Spinal cord (tissue), 10 donors: ENCODE measurements at places on chromosomes 2 and 18. TPM values are rescaled to one million over a fixed set of nuclear protein-coding genes. Genes with fewer than 3 reads are reported as not detected.

DNA sequence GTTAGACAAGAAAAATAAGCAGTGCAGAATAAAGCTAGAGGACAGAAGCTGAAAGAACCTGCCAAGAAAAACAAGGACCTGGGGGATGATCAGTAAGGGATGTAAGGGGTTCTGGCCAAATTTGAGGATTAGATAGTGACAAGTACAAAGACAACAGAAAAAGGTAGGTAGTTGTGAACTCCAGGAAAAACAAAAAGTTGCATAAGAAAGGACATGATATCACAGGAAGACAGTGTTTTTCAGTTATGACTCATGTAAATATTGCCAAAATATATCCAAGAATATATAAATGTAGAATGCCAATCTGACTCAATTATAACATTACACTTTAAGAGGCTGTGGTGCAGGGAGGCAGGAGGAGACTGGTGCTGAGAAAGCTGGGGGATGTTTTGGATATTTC is 209.8 kb upstream of the SH3BP4 start:
- no peaks in the 10 kb centered on the region for H3K27me3 ChIP-seq
- H3K36me3 ChIP-seq, result no peaks in the 10 kb centered on the region
- no peaks in the 10 kb centered on the region for H3K4me1 ChIP-seq
- DNase-seq, result no peak
- H3K4me3 ChIP-seq, result no peak overlapping the region

- peak; percentile 92 for DNase-seq
- no peaks in the 10 kb centered on the region for H3K36me3 ChIP-seq
- H3K4me3 ChIP-seq, result peak overlapping the region; percentile 87
- H3K27me3 ChIP-seq, result no peaks in the 10 kb centered on the region
- H3K27ac ChIP-seq, result peak overlapping the region; percentile 25
- no peaks in the 10 kb centered on the region for H3K4me1 ChIP-seq
Observed at GRCh38 chr2:195659982-195660890, 3.2 kb downstream of the SLC39A10 start.

The SH2D6 gene
- total RNA-seq, result 1.2 TPM

DNA sequence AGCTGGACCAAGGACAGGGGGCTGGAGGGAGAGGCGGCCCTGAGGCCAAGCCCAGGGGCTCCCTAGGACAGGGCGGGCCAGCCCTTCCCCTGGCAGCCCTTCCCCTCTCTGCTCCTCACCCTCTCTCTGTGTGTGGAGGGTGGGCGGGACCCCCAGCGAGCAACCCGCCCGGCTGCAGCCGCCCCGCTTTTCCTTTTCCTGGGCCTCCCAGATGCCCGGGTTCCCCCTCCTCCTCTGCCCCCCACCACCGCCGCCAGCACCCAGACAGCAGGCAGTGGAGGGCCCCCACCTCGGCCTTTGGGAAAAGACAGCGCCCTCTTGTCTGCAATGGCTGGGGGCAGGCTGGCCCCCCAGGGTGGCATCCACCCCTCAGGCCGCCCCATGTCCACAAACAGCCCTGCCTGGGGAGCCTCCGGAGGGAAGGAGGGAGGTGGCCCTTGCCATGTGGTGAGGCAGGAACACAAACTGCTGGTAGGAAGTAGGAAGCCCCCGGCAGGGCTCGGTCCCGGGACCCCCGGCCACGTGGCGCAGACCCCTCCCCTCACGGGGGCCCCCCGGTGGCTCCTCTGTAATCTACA is 135.1 kb upstream of the CTDP1 start:
- peaks cover 3% of the 10 kb centered on the region for H3K36me3 ChIP-seq
- peak overlapping the region; percentile 15 for H3K27ac ChIP-seq
- no peak overlapping the region for H3K4me3 ChIP-seq
- H3K4me1 ChIP-seq, result peaks cover 55% of the 10 kb centered on the region
- H3K27me3 ChIP-seq, result no peaks in the 10 kb centered on the region

GRCh38 chr2:70744397-70744796 is 23.6 kb downstream of the ADD2 start:
- peaks cover 21% of the 10 kb centered on the region for H3K4me1 ChIP-seq

The TCF23 gene
- not detected for total RNA-seq

DNA sequence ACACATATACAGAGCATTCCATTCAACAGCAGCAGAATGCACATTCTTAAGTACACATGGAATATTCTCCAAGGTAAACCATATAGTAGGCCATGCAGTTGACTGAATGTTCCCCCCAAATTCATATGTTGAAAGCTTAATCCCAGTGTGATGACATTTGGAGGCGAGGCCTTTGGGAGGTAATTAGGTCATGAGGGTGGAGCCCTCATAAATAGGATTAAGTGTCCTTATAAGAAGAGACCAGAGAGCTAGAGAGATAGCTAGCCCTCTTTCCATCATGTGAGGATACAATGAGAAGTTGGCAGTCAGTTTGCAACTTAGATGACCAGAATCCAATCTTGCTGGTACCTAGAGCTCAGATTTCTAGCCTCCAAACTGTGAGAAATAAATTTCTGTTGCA is 27.6 kb downstream of the TMEM185B start:
- H3K4me1 ChIP-seq, result no peaks in the 10 kb centered on the region
- H3K27me3 ChIP-seq, result no peaks in the 10 kb centered on the region
- H3K4me3 ChIP-seq, result no peak overlapping the region
- no peak overlapping the region for H3K27ac ChIP-seq
- H3K36me3 ChIP-seq, result no peaks in the 10 kb centered on the region

DNA sequence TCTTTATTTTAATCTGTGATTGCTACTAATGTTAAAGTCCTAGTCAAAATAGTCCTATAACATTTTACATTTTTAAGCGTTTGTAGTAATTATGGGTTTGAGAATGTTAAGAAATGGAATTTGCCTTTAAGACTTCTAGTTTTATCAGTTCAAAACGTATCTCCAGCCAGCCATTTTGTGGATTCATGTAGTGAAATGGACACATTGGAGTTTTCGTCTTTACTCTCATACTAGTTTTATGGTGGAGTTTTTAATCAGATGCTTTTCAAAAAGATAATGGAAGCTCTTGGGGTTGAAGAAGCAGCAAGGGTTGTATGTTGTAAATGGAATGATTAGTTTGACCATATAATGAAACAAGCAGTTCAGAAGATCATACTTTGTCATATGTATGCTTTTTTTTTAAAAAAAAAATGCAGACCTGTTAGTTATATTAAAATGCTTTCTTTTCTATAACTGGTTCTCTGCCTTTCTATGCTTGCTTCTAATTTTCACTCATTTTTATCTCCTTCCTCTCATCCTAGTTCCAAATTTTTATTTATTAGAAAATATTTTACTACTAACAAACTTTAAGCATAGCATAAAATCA is 16.6 kb downstream of the VAPA start:
- no peaks in the 10 kb centered on the region for H3K4me1 ChIP-seq
- no peak overlapping the region for H3K27ac ChIP-seq
- peaks cover 3% of the 10 kb centered on the region for H3K36me3 ChIP-seq
- no peak for DNase-seq
- no peaks in the 10 kb centered on the region for H3K27me3 ChIP-seq

The UGT1A3 gene
- total RNA-seq, result not detected

The SPAG16 gene
- total RNA-seq, result 86.2 TPM

The CAVIN2 gene
- 26.6 TPM for total RNA-seq

- no peaks in the 10 kb centered on the region for H3K27me3 ChIP-seq
- peaks cover 4% of the 10 kb centered on the region for H3K36me3 ChIP-seq
- H3K27ac ChIP-seq, result no peak overlapping the region
- no peak overlapping the region for H3K4me3 ChIP-seq
Observed at GRCh38 chr2:166057370-166058164, 70.3 kb downstream of the SCN1A start.

GRCh38 chr18:61901323-61901986 is 8.6 kb upstream of the RNF152 start:
- DNase-seq, result peak; percentile 51
- no peak overlapping the region for H3K4me3 ChIP-seq
- H3K27me3 ChIP-seq, result no peaks in the 10 kb centered on the region
- no peaks in the 10 kb centered on the region for H3K36me3 ChIP-seq

DNA sequence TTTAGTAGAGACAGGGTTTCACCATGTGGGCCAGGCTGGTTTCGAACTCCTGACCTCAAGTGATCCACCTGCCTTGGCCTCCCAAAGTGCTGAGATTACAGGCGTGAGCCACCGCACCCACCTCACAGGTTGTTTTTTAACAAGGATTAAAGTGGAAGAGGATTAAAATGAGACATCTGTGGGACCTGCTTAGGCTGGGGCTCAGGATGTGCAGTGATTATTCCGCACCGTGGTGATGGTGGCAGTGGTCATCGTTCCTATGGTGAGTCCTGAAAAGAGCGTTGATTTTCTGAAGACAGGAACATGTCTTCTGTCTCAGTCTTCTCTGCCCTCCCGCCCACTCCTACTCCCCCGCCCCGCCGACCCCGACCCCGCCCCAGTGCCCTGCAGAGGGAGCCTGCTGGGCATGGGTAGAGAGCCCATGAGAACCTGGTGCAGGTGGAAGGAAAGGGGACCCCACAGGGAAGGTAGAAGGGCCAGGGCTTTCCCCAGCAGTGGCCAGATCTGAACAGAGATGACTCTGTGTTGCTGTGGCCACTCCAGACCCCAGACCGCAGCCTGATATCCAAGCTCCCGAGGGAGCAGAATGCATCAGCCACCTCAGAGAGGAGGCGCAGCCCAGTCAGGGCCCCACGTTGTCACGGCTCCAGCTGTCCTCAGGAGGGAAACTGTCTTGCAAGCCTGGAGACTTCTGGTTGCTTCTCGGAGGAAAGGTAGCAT is 34.5 kb upstream of the FOSL2 start:
- H3K36me3 ChIP-seq, result no peaks in the 10 kb centered on the region
- no peak overlapping the region for H3K4me3 ChIP-seq
- no peaks in the 10 kb centered on the region for H3K27me3 ChIP-seq
- peaks cover 16% of the 10 kb centered on the region for H3K4me1 ChIP-seq

DNA sequence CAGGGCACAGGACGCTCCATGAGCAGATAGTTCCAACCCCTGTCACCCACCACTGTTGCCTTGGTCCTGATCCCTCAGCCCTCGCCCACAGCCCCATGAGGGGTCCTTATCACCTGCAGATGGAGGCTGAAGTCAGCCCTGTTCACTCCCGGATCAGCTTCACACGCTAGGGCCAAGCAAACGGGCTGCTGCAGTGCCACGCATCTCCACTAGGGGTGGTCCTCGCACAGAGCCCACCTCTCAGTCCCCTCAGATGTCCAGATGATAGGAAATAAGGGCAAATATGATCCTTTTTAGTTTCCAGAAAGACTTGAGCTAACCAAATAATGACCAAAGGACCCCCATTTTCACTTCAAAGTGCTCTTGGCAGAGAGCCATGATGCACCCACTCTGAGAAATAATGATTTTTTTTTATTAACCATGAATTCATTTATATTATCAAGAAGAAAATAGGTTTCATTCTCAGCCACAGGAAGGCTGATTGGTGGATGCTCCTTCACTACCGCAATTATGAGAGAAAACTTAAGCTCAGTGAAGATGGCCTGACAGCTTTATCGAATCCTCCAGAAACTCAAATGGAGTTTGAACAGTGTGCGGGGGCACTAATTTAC is 71.9 kb upstream of the KLHL29 start:
- H3K27me3 ChIP-seq, result no peaks in the 10 kb centered on the region
- no peak for DNase-seq

The REG3G gene
- total RNA-seq, result not detected

- no peaks in the 10 kb centered on the region for H3K27me3 ChIP-seq
- no peak overlapping the region for H3K27ac ChIP-seq
- no peaks in the 10 kb centered on the region for H3K4me1 ChIP-seq
Observed at GRCh38 chr2:64534363-64534762, 10.2 kb downstream of the AFTPH start.

The ORMDL1 gene
- total RNA-seq, result 93.2 TPM

GRCh38 chr18:58975781-58976180 is 111.1 kb downstream of the ZNF532 start:
- peaks cover 8% of the 10 kb centered on the region for H3K4me1 ChIP-seq
- no peaks in the 10 kb centered on the region for H3K27me3 ChIP-seq
- H3K27ac ChIP-seq, result no peak overlapping the region
- no peak overlapping the region for H3K4me3 ChIP-seq
- peaks cover 19% of the 10 kb centered on the region for H3K36me3 ChIP-seq

GRCh38 chr2:16184945-16185660 is 244.8 kb downstream of the MYCN start:
- DNase-seq, result no peak
- peaks cover 20% of the 10 kb centered on the region for H3K4me1 ChIP-seq
- H3K27me3 ChIP-seq, result no peaks in the 10 kb centered on the region
- no peak overlapping the region for H3K4me3 ChIP-seq
- no peak overlapping the region for H3K27ac ChIP-seq
- no peaks in the 10 kb centered on the region for H3K36me3 ChIP-seq

DNA sequence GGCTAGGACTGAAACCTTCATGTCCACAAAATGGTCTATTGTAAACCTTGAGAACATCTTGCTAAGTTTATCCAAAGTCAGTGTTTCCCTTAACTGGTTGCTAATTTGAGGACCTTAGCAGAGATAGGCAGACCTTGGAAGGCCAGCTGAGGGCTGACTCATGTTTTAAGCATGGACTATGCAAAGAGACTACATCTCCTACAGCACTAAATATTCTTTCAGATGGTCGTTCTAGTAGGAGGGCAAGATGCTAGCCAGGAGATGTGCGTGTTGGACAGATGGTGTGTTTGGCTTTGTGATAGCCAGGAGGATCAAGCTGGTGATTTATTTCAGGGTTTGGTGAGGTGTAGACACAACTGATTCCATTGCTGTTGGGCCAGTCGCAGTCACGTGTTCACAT is 75.8 kb downstream of the NRP2 start:
- H3K36me3 ChIP-seq, result no peaks in the 10 kb centered on the region
- no peak for DNase-seq
- H3K4me3 ChIP-seq, result no peak overlapping the region
- peaks cover 24% of the 10 kb centered on the region for H3K4me1 ChIP-seq
- H3K27me3 ChIP-seq, result peaks cover 7% of the 10 kb centered on the region
- H3K27ac ChIP-seq, result no peak overlapping the region

The DSG3 gene
- not detected for total RNA-seq

DNA sequence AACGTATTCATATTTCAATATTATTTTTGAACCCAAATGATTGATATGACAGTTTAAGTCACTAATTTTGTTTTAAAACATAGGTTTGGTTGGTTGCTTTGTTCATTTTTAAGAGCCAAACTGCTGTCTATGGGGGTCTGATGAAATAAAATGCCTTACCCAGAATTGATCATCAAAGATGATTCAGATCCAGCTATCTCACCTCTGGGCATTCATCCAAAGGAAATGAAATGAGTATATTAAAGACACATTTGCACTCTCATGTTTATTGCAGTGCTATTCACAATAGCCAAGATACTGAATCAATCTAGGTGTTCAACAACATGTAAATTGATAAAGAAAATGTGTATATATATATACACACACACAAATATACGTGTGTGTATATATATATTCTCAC is 326.9 kb upstream of the GULP1 start:
- no peak for DNase-seq
- H3K4me1 ChIP-seq, result no peaks in the 10 kb centered on the region
- no peaks in the 10 kb centered on the region for H3K27me3 ChIP-seq

GRCh38 chr18:42614619-42615293 is 500.7 kb downstream of the RIT2 start:
- H3K4me1 ChIP-seq, result no peaks in the 10 kb centered on the region
- H3K27me3 ChIP-seq, result no peaks in the 10 kb centered on the region
- H3K27ac ChIP-seq, result no peak overlapping the region
- no peak for DNase-seq
- no peak overlapping the region for H3K4me3 ChIP-seq

DNA sequence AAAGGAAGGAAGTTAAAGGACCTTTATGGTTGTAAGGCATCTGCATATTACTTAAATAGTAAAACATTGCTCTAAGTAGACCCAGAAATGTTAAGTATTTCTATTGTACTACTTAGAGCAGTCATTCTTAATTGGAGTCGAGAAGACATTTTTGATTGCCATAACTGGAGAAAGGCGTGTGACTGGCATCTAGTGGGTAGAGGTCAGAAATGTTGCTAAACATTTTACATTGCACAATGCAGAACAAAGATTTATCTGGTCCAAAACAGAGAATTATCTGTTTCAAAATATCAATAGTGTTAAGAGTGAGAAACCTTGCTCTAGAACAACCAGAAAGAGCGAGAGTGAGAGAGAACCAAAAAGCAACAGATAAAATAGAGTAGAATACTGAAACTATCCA is 23.3 kb upstream of the ROCK1 start:
- no peak for DNase-seq
- H3K27me3 ChIP-seq, result no peaks in the 10 kb centered on the region
- no peak overlapping the region for H3K27ac ChIP-seq
- no peaks in the 10 kb centered on the region for H3K4me1 ChIP-seq

The PRKCE gene
- 22.9 TPM for total RNA-seq

The HOXD1 gene
- 0.66 TPM for total RNA-seq
